ENCODE measurements at places on chromosomes 2 and 18. TPM values are rescaled to one million over a fixed set of nuclear protein-coding genes. Genes with fewer than 3 reads are reported as not detected.
A peak's percentile ranks its signal among the peaks of the same experiment; 100 is the strongest.

DNA sequence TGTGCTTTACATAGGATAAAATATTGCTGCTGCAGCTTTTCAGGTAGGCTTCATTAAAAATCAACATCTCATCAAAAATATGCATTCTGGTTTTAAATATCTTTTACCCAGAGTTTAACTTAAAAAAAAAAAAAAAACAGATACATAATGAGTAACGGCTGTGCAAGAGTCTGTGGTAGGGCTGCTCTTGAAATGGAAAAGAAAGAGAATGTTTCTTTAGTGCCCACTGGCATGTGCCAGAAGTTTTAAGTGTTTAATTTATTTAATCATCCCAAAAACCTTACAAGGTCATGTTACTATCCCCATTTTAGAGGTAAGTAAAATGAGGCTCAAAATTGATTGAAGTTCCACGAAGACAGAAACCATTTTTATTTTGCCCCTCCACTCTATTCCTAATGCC, 92.1 kb downstream of the SLC8A1 start:
- H3K27ac ChIP-seq, result no peak overlapping the region
- H3K4me1 ChIP-seq, result no peaks in the 10 kb centered on the region
- no peak for DNase-seq
- no peaks in the 10 kb centered on the region for H3K27me3 ChIP-seq
- no peak overlapping the region for H3K4me3 ChIP-seq
- no peaks in the 10 kb centered on the region for H3K36me3 ChIP-seq

DNA sequence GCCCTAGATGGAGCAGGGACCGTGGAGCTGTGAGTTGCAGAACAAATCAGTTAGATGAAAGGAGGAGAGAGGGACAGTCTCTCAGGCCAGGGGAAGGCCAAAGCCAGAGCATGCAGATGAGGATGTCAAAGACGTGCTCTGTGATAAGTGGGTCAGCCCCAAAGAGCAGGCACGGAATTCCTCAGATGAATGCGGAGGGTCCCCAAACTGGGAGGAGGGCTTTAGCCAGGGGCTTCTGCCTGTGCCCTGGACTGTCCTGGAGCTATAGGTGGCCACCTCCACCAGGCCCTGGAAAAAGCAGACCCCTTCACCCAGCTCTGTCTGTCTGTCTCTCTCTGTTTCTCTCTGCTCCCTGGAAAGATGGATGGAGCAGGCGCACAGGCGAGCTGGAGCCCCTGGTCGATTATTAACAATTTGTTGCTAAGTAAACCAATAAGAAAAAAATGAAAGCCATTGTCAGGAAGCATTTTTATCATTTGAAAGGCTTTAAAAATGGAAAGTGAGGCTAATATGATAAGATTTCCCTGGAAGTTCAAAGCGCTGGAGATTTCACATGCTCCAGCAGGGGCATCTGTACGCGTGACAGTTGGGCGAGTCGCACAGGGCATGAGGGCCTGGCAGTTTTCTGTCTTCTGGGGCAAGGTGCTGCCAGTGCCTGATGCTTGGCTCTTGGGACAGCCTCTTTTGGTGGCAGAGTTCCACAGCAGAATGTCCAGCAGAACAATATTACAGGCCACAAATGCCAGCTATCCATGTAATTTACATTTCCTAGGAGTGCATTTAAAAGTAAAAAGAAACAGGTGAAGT, 241.0 kb downstream of the GLI2 start:
- H3K27me3 ChIP-seq, result no peaks in the 10 kb centered on the region
- H3K27ac ChIP-seq, result no peak overlapping the region

GRCh38 chr2:175154661-175155082, 13.3 kb downstream of the ATF2 start:
- no peaks in the 10 kb centered on the region for H3K4me1 ChIP-seq
- peaks cover 7% of the 10 kb centered on the region for H3K36me3 ChIP-seq
- H3K27ac ChIP-seq, result no peak overlapping the region
- no peaks in the 10 kb centered on the region for H3K27me3 ChIP-seq
- H3K4me3 ChIP-seq, result no peak overlapping the region

GRCh38 chr2:69164061-69164778, 151.2 kb downstream of the ANTXR1 start:
- no peak overlapping the region for H3K27ac ChIP-seq
- DNase-seq, result no peak
- H3K4me1 ChIP-seq, result peaks cover 42% of the 10 kb centered on the region
- H3K36me3 ChIP-seq, result peaks cover 31% of the 10 kb centered on the region

- H3K4me3 ChIP-seq, result no peak overlapping the region
- no peak overlapping the region for H3K27ac ChIP-seq
- no peaks in the 10 kb centered on the region for H3K27me3 ChIP-seq
- no peaks in the 10 kb centered on the region for H3K36me3 ChIP-seq
These were observed 226.1 kb upstream of the REV1 start for GRCh38 chr2:99715956-99716355.

Gene FAM110C
- total RNA-seq, result 0.71 TPM

GRCh38 chr2:217530392-217531090, 472.3 kb downstream of the TNS1 start:
- no peak overlapping the region for H3K4me3 ChIP-seq
- DNase-seq, result no peak
- H3K27ac ChIP-seq, result no peak overlapping the region
- H3K36me3 ChIP-seq, result no peaks in the 10 kb centered on the region

Gene PPP4R3B
- 34.7 TPM for total RNA-seq

DNA sequence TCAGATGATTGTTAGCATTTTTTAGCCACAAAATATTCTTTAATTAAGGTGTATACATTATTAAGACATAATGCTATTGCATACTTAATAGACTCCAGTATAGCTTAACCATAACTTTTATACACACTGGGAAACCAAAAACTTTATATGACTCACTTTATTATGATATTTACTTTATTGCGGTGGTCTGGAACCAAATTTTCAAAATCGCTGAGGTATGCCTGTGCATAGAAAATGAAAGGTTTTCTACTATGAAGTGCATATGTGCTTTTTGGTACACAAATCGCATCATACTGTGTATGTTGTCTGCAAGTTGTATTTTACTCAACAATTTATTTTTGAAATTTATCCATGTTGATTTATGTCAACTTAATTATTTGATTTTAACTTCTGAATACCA, 875.1 kb downstream of the SLC4A3 start:
- H3K4me3 ChIP-seq, result no peak overlapping the region
- H3K4me1 ChIP-seq, result peaks cover 6% of the 10 kb centered on the region
- H3K36me3 ChIP-seq, result no peaks in the 10 kb centered on the region

GRCh38 chr2:54226260-54226659, 29.8 kb downstream of the TSPYL6 start:
- peak; percentile 36 for DNase-seq
- no peaks in the 10 kb centered on the region for H3K36me3 ChIP-seq
- no peaks in the 10 kb centered on the region for H3K4me1 ChIP-seq
- no peak overlapping the region for H3K4me3 ChIP-seq

Data from muscle of leg (tissue), 16 donors.